ENCODE measurements at places on chromosomes 13 and 19.

- no peaks in the 10 kb centered on the region for H3K4me1 ChIP-seq
- H3K4me3 ChIP-seq: no peak overlapping the region
- H3K27me3 ChIP-seq: no peaks in the 10 kb centered on the region
Measured at GRCh38 chr19:19527674-19528625, 761 bp upstream of the YJEFN3 start.

DNA sequence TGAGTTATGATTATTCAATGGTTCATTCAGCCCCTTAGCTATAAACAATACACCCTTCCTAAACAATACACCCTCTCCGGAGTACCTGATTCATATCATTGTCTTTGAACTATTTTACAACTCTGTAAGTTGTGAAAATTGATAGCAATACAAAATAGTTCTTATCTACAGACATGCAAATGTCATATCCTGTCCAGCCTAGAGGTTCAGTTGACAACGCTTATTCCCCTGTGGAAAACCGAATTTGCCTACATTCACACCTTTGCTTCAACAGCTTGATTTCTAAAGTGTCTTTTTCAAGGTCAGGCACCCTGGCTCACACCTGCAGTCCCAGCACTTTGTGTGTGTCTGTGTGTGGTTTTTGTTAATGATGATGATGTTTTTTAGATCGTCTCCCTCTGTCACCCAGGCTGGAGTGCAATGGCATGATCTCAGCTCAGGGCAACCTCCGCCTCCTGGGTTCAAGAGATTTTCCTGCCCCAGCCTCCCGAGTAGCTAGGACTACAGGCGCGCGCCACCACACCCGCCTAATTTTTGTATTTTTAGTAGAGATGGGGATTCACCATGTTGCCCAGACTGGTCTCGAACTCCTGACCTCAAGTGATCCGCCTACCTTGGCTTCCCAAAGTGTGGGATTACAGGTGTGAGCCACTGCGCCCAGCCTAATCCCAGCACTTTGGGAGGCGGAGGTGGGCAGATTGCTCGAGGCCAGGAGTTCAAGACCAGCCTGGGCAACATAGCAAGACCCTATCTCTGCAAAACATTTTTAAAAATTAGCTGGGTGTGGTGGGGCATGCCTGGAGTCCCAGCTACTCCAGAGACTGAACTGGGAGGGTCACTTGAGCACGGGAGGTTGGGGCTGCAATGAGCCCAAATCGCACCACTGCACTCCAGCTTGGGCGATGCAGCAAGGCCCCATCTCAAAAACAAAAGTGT, 9.6 kb downstream of the C19orf53 start:
- DNase-seq: no peak
- H3K36me3 ChIP-seq: 0 out of 2 replicates have a peak, but pooled peaks cover 3% of the 10 kb centered on the region
- peak overlapping the region; percentile 19 for H3K27ac ChIP-seq
- no peak overlapping the region for H3K4me3 ChIP-seq
- H3K27me3 ChIP-seq: no peaks in the 10 kb centered on the region

DNA sequence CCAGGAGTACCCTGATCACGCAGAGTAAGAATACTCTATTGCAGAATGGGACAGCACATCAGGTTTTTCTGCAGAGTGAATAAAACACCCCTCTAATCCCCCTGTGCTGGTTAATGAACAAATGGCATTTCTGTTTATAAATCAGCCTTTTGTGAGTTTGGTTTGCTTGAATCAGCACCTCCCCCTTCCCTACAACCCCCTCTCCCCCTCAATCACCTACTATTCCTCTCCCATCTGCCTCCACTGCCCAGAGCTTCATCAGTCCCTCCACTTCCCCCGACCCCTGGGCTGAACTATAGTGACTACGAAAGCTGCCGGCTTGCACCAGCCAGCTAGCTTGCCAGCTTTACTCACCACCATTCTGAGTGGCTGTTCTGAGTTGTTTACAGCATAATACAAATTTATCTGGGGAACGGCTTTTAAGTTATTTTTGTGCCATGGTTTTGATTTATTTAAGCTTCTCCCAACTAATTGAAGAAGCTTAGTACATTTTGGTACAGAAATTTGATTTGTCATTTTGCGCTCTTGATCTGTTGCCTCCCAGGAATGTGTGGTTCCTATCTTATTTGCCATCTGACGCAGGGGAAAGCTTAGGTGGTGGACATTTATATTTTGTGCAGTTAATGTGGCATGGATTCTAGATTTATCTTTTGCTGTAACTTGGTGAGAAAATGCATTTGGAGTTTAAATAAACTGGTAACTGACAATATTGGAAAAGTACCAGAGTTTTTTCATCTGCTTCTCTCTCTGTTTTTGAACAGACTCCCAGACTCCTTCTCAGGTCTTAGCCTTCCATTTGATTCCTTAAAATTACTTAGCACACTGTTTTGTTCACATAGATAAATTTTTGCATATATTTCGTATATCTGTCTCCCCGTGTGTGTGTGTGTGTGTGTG, 41.7 kb upstream of the WDFY2 start:
- H3K4me1 ChIP-seq: no peaks in the 10 kb centered on the region
- no peaks in the 10 kb centered on the region for H3K27me3 ChIP-seq
- H3K36me3 ChIP-seq: no peaks in the 10 kb centered on the region
- H3K27ac ChIP-seq: no peak overlapping the region

DNA sequence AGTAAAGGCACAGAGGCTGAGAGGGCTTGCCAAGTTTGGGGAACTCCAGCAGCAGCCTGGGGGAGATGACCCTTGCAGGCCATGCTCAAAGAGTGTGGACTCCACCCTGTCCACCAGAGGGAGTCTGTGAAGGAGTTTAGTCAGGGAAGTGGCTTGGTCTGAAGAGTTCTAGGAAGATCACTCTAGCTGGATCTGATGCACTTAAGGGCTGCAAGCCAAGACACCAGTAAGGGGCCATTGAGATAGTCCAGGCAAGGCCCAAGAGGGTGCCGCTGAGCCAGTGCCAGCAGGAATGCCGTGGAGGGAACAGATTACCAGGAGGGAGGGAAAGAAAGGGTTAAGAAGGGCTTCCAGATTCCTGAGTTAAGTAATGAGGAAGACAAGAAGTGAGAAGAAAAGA, 68.7 kb downstream of the ZAR1L start:
- no peaks in the 10 kb centered on the region for H3K27me3 ChIP-seq
- H3K36me3 ChIP-seq: no peaks in the 10 kb centered on the region
- peak overlapping the region; percentile 58 for H3K27ac ChIP-seq
- no peak overlapping the region for H3K4me3 ChIP-seq
- DNase-seq: peak; percentile 85

- no peak overlapping the region for H3K4me3 ChIP-seq
- no peaks in the 10 kb centered on the region for H3K27me3 ChIP-seq
- H3K36me3 ChIP-seq: no peaks in the 10 kb centered on the region
- H3K4me1 ChIP-seq: no peaks in the 10 kb centered on the region
- no peak for DNase-seq
Measured at GRCh38 chr13:83876546-83876945, 5.7 kb downstream of the SLITRK1 start.

DNA sequence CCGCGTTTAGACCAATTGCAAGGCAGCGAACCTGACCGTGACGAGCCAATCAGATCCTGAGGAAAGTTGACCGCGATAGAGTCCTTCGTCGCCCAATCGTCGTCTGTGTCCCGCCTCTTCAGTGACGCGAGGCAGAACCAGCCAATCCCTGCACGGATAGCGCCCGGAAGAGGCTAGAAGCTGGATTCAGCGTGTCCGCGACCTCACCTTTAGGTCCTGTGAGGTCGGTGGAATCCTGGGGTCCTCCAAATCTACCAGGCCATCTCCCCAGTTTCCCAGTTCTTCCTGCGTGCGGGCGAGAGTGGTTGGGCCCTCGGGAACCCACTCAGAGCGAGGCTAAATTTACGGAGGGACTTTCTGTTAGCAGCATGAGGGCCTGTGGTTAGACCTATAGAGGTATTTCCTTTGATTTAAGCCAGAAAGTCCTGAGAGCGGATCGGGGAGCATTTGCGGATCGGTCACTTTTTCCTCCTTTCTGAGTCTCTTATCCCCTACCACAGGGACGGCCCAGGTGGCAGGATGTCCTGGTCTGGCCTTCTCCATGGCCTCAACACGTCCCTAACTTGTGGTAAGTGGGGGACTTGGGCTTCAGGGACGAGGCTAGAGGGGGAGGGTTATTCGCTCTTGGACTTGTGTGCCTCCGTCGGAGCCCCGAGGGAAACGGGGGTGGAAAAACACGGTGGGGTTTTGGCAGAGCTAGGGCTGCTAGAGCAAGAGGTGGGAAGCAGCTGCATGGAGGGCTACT, at the start of gene MRPS12:
MRPS12 (plus strand) TSS at position 169 of the 745 bp plus-strand sequence; CDS start at position 520, 351 bp downstream.
- peak; percentile 99 for DNase-seq
- H3K4me1 ChIP-seq: 0 out of 2 replicates have a peak, but pooled peaks cover 5% of the 10 kb centered on the region
- peak within 1 kb of the TSS; percentile 85 for H3K4me3 ChIP-seq
- H3K36me3 ChIP-seq: peaks cover 9% of the 10 kb centered on the region
- peak within 1 kb of the TSS; percentile 99 for H3K27ac ChIP-seq
